Spleen (tissue), 13 donors: ENCODE measurements at places on chromosomes 2 and 18. TPM values are rescaled to one million over a fixed set of nuclear protein-coding genes. Genes with fewer than 3 reads are reported as not detected.
A peak's percentile ranks its signal among the peaks of the same experiment; 100 is the strongest.

- DNase-seq, result no peak
Observed at GRCh38 chr18:49206717-49207116, 253.7 kb downstream of the DYM start.

DNA sequence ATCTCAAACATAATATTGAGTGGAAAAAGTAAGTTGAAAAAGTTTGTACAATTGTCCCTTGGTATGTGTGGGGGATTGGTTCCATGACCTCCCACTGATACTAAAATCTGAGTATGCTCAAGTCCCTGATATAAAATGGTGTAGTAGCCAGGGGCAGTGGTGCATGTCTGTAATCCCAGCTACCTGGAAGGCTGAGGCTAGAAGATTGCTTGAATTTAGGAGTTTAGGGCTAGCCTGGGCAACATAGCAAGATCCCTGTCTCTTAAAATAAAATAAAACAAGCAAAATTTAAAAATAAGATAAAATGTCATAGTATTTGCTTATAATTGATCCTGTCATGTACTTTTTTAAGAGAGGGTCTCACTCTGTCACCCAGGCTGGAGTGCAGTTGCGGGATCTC lies 122.0 kb downstream of the PTRHD1 start:
- DNase-seq, result no peak

DNA sequence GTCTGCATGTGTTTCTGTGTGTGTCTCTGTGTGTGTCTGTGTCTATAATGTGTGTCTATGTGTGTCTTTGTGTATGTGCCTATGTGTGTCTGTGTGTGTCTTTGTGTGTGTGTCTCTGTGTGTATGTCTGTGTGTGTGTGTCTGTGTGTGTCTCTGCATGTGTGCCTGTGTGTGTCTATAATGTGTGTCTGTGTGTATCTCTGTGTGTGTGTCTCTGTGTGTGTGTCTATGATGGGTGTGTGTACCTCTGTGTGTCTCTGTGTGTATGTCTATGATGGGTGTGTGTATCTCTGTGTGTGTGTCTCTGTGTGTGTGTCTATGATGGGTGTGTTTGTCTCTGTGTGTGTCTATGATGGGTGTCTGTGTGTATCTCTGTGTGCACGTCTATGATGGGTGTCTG lies 126.2 kb upstream of the GPC1 start:
- no peak for DNase-seq

DNA sequence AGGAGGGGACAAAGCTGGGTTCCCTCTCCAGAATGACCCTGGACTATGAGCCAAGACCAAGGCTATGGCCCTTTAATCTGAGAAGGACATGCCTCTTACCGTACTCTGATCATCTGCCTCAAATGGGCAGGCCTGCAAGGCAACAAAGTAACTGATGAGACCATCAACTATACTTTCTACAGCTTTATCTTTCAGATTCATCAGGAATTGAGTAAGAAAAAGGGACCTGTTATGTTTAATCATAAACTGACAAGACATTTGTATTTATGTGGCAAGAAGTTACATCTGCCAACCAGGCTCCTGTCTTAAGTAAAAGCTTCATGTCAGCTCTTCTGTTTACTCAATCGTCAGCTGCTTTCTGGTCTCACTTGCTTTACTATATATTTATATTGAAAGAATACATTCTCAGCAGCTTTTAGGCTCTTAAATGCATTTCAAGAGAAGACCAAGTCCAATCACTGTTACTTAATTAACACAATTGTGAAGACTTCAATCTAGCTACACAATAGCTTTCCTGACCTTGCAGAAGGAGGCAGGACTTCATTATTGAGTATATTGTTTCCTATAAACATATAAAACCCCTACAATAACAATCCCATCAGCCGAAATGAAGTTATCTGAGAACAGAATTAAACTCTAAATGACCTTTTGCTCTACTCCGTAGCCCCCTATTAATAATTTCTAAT lies 163.8 kb downstream of the ETAA1 start:
- no peak for DNase-seq

The ERFE gene
- 11.0 TPM for total RNA-seq

The DYNAP gene
- 1.0 TPM for total RNA-seq

GRCh38 chr18:48293954-48294898 lies 115.0 kb downstream of the ZBTB7C start:
- peak; percentile 64 for DNase-seq

GRCh38 chr2:99624677-99625076 lies 134.9 kb upstream of the REV1 start:
- DNase-seq, result no peak

GRCh38 chr2:121727950-121728349 lies 8.7 kb downstream of the NIFK start:
- DNase-seq, result no peak

The RAB6D gene
- not detected for total RNA-seq

- no peak for DNase-seq
Observed at GRCh38 chr2:201542291-201542690, 90.8 kb downstream of the STRADB start.

- DNase-seq, result peak; percentile 17
Observed at GRCh38 chr2:238513346-238513745, 86.6 kb downstream of the ASB1 start.

- no peak for DNase-seq
Observed at GRCh38 chr18:21916594-21916993, 176.0 kb downstream of the MIB1 start.

The MFF gene
- total RNA-seq, result 59.5 TPM

The ZNG1B gene
- 35.1 TPM for total RNA-seq

GRCh38 chr2:117074756-117075155 lies 739.7 kb upstream of the DDX18 start:
- DNase-seq, result no peak

The APOB gene
- total RNA-seq, result 0.07 TPM

DNA sequence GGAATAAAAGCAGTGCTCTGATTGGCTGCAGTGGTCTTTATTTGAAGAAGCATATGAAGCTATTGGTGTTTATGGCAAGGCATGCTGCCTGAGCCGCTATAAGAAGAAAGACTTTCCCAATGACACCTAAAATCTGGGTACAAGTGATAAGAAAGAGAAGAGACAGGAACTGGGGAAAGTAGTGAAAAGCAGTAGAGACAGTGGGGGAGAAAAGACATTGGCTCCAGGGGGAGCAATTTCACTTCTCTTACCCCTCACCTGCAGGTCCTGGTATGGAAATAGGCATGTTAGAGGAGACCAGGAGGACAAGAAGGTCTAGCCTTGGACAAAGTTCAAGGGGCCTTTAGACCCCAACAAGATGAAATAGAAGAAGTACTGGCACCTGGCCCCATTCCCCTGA lies 47.1 kb downstream of the PLCL1 start:
- no peak for DNase-seq

The C1QL2 gene
- total RNA-seq, result not detected

DNA sequence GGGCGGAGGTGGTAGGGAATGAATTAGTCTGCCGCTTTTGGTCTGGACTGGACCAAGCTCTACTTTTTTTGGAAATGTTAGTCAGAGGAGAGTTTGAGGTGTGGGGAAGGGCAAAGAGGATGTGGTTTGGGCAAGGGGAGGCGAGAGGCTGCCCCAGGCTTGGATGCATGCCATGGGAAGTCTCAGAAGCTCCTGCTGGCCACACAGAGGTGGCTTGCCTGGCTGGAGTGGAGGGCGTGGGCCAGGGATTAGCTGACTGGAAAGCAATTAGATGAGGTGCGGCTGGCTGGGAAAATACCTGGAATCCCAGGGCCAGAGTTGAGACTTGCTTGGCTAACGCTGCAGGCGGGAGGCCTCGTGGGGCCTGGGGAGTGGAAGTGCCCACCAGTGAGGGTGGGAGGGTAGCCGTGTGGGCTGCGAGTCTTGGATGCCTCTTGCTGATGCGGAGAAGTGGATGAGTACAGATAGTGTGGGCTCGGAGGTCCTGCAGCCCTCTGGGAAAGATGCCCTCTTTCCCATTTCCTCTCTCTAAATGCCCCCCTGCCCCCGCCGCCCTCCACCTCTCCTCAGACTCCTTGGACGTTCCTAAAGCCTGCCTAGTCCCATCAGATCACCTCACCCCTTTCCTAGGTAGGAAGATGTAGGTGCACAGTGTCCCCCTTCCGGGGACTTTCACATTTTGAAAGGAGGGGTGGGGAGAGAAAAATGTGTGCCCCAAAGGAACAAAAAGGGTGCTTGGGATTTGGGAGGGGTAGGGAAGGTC lies 117.6 kb downstream of the SMAD7 start:
- DNase-seq, result peak; percentile 77

The CHRND gene
- total RNA-seq, result not detected

GRCh38 chr2:26086779-26087178 lies 52.9 kb downstream of the RAB10 start:
- DNase-seq, result no peak

The VWC2L gene
- not detected for total RNA-seq

The NTSR2 gene
- total RNA-seq, result not detected

DNA sequence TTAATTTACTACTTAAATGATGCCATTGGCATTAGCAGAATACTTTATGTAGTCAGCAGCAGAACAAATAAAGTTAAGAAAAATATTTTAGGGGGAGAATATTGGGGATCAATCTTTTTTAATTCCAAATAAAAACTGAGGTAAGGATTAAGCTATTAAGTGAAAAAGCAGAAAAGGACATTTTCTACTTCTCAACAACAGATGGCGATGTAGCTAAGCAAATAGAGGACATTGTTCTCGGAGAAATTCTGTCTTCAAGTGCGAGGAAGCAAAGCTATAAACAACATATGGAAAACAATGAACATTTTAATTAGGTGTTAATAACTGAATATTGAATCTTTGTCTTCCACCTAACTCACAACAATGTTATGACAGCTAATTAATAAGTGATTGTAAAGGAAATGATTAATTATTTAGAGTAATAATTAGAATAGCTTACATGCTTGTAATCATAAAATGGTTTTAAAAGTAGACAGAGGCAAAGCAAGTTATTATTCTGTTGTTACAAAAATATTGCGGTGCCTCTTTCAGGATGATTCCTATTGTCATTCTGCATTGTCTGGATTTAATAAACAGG lies 32.9 kb upstream of the CCDC93 start:
- no peak for DNase-seq

DNA sequence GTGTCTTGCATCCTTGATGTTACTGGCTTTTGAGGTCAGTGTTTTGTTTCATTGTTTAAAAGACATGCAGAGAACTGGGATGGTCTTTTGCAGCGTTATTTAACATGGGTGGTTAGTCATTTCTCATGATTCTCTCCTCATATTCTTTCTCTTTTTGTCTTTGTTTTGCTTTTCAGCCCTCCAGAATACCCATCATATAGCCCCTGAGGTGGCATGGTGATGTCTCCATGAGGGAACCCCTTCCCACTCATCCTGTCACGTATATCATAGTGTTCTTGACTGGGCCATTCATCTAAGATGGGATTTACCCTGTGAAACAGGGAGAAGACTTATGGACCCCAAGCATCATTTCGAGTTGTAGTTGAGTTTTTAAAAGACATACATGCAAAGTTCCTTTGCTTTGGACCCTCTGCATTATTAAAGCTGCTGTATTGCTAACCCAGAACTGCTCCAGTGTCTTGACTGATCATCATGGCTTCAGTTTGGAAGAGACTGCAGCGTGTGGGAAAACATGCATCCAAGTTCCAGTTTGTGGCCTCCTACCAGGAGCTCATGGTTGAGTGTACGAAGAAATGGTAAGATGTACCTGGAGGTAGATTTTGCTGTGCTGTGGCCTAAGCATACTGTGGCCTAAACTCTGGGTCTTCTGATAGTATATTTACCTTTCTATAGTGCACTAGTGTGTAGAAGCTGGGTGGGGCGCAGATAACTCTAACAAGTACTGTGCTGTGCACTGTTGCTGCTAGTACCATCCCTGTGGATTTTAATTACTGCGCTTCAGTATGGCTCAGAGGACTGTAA lies 1.4 kb downstream of the EHBP1 start:
- no peak for DNase-seq

The CNGA3 gene
- not detected for total RNA-seq

GRCh38 chr2:45700407-45701013 lies 49.0 kb downstream of the PRKCE start:
- no peak for DNase-seq
